SJCRH30 (cell line): ENCODE measurements at places on chromosomes 7 and 10. TPM values are rescaled to one million over a fixed set of nuclear protein-coding genes. Genes with fewer than 3 reads are reported as not detected.

The ELFN1 gene
- 1.3 and 1.7 TPM in 2 replicates for total RNA-seq

The BLNK gene
- not detected in 2 replicates for total RNA-seq

The POP7 gene
- 63.9 and 67.9 TPM in 2 replicates for total RNA-seq

The HABP2 gene
- total RNA-seq = not detected in 2 replicates

The CTTNBP2 gene
- 0.38 and 0.43 TPM in 2 replicates for total RNA-seq

The EPO gene
- total RNA-seq = not detected in 2 replicates

DNA sequence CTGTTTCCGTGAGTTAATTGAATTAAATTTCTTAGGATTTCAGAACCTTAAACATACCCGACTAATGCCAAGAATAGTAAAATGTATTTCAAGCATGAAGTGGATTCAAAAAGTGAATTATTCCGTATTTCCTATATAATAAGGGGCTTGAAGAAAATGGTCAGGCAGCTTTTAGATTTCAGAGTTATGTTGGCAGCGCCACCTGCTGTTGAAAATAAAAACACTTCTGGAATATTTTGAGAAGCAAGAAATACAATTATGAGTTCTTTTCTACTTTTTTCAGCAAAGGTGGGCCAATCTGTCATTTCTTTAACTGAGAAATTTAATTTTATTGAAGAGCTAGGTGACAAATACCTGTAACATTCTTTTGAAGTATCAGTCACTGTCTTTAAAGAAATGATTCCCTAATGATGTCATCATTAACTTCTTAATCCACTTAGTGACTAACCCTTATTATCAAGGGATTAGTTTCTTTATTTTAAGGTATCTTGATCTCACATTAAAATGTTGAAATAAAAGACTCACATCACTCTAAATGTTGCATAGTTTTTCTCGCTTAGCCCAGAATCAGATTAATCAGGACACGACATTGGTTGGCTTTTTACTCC is 36.6 kb upstream of the AGR3 start:
- no peak for DNase-seq

- no peak for DNase-seq
These were observed 239.6 kb downstream of the MAD1L1 start for GRCh38 chr7:1993031-1993695.

GRCh38 chr7:47573758-47574481 is 8.0 kb downstream of the TNS3 start:
- no peak for DNase-seq

DNA sequence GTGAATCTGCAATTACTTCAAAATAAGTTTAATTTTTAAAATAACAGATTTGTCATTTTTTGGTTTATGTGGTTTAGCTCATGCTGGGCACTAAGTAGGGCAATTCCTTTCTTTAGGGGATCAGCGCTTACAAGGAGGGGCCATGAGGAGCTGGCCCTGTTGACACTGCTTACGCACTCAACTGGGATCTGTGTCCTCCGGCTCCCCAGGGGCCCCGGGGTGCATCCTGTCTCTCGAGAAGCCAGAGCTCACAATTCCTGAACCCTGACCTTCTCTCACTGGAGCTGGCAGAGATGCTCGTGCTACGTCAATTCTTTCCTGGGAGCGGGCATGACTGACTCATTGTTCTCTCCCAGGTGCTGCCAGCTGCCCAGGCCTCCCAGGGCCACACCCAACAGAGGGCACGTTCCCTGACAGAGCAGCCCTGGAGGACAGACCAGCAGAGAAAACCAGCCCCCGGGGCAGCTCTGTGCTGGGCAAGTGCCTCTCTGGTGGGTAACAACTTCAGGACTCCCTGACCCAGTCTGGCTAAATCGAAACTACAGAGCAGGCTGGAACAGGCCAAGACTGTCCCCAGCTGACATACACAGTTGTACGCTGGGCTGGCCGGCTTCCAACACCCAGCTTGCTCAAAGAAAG is 36.8 kb downstream of the CTBP2 start:
- no peak for DNase-seq

DNA sequence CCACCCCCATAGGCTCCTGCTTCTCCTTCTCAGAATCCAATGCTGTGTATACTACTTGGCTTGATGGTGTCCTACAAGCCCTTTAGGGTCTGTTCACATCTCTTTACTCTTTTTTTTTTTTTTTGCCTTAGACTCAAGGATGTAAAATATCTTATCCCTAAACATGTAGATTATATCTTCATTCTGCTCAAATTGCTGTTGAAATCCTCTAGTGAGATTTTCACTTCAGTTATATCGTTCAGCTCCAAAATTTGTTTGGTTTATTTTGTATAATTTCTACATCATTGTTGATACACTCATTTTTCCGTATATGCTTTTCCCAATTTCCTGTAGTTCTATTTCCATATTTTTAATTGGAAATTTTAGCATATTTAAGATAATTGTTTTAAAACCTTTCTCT is 1.8 kb upstream of the AKR1C3 start:
- no peak for DNase-seq

- DNase-seq = no peak
These were observed 425.3 kb downstream of the INHBA start for GRCh38 chr7:41277561-41277960.

- peak; percentile 46 for DNase-seq
These were observed 271.2 kb downstream of the MAGI2 start for GRCh38 chr7:79182283-79182682.

DNA sequence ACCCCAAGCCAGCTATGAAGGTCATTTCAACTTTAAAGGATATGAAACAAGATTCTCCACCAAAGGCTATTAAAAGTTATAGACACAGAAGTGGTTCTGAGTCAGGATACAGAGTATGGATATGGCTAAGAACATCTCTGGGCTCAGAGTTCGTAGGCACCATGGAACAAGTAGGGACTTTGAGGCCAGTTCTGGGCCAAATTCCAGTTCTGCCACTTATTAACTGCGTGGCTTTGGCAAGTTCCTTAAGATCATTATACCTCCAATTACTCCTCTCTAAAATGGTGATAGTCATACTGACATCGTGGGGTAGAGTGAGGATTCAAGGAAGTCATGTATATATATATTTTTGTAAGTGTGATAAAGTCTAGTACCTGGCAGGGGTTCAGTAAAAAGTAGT is 105.8 kb upstream of the NFE2L3 start:
- DNase-seq = no peak

DNA sequence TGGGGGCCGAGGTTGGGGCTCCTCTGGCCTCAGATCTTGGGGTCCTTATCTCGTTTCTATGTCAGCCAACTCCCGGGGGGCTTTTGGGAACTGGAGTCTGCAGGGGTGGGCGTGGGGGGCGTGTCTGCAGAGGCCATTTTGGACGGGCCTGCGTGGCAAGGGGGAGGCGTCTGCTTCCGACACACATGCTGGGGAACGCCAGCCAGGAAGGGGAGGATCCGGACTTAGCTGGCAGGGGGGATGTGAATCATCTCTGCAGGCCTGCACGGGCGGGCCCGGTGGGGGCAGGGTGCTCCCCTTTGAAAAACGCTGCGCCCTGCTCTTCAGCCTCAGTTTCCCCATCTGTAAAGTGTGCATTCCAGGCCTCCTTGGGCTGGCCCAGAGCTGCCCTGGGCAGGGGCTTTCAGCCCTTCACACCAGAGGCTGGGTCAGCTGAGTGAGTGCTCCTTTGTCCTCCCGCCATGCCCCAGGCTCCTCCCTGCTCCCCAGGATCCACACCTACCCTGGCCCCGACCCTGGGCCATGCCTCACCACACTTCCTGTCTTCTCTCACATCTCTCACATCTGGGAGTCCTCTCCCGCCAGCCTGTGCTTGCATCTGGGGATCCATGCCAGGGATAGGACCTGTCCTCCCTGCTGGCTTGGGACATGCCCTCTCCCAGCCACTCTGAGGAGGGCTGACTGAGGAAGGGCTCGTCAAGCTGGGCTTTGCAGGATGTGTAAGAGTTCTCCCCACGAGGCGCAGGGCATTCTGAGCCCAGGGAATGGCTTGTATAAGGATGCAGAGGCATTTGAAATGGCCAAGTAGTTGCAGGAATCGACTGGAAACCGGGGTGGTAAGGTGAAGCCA is 172.6 kb upstream of the TNRC18 start:
- peak; percentile 88 for DNase-seq

GRCh38 chr10:75597773-75598440 is 166.5 kb downstream of the LRMDA start:
- no peak for DNase-seq

DNA sequence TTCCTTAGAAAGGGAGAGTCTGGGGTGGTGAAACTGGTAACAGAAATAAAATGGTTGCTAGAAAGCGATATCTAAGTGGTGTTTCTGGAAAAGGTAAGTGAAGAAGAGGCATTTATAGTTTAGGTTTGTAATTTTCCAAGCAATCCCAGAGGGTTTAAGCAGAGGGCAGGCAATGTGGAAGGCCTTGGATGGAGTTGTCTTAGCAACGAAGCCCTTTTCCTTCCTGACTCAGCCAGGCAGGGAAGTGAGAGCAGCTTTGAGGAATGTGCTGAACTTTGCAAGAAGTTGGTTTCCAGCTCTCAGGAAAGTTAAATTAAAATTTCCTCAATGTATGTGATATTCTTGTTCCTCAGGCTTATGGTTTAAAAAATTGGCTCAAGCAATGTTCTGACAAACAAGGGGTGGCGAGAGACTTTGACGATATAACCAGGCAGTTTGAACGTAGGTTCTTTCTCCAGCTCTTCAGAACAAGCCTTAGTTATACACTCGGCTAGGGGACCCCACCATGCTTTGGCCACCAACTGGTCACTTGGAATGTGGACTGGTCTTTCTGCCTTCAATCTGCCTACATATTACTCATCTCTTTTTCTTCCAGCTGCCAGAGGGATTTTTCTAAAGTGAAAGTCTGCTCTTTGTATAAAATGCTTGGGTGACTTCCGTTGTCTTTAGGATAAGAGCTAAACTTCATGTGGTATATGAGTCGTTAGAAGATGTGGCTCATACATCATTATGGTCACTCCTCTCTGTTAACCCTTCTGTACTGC is 66.9 kb upstream of the SLC25A13 start:
- no peak for DNase-seq

DNA sequence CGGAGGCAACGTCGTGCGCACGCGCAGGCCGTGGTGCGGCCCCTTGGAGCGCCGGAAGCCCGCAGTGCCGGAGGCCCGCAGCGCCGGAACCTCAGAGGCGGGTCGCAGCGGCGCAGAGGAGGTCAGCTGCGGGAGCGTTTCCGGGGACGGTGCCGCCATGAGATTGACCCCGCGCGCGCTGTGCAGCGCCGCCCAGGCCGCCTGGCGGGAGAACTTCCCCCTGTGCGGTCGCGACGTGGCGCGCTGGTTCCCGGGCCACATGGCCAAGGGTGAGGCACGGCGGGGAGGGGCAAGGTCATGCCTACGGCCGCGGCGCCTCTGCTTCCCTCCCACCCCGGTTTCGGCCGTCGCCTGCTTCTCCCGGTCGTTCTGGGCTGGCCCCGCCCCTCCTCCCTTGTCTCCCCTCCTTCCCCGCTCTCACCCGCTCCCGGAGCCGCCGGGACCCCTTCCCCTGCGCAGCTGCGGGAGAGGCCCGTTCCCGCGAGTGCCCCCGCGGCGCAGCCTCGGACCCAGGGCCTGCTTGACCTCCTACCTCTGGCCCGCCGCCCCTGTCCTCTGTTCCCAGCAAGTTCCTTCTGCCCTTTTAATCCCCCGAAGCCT is at the start of gene MTG1:
TSS of gene MTG1 (plus strand) at position 94 of the 600 bp plus-strand sequence. CDS start at position 158, 64 bp downstream.
- DNase-seq = peak; percentile 86

GRCh38 chr10:106506526-106507283 is 657.8 kb downstream of the SORCS1 start:
- no peak for DNase-seq

- DNase-seq = no peak
These were observed 166.3 kb downstream of the NEURL1 start for GRCh38 chr10:103659674-103660363.

GRCh38 chr10:93815304-93816096 is 57.8 kb downstream of the LGI1 start:
- peak; percentile 63 for DNase-seq

DNA sequence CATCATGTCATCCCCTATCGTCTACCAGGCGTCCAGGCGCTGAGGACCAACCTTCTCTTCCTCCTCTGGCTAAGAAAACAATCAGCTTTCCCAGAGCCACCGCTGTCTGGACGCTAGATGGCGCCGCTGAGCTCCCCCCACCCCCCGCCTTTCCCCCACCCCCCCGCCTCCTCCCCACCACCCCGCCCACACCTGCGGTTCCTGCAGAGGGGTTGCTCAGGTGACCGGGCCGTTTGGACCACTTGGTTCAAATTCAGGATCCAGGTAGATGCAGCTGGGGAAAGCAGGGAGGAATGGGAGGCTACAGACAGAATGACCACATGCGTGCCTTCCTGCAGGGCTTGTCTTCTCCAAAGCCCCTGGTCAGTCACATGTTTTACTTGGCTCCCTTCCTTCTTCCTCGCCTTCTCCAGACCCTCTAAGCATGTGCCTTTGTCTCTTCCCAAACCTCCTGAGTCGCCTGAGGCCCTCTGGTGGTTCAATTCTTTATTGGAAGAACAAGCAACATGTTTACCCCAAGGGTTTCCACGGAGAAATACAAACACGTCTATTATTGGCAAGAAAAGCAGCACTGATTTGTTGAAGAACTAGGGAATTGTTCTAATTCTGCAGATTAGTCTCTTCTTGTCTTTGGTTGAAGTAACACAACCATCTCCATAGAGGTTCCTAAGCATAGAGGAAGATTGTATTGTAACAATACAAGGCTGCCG is 24.7 kb downstream of the AOC1 start:
- DNase-seq = peak; percentile 65

GRCh38 chr10:124035928-124036558 is 57.4 kb downstream of the CHST15 start:
- no peak for DNase-seq

DNA sequence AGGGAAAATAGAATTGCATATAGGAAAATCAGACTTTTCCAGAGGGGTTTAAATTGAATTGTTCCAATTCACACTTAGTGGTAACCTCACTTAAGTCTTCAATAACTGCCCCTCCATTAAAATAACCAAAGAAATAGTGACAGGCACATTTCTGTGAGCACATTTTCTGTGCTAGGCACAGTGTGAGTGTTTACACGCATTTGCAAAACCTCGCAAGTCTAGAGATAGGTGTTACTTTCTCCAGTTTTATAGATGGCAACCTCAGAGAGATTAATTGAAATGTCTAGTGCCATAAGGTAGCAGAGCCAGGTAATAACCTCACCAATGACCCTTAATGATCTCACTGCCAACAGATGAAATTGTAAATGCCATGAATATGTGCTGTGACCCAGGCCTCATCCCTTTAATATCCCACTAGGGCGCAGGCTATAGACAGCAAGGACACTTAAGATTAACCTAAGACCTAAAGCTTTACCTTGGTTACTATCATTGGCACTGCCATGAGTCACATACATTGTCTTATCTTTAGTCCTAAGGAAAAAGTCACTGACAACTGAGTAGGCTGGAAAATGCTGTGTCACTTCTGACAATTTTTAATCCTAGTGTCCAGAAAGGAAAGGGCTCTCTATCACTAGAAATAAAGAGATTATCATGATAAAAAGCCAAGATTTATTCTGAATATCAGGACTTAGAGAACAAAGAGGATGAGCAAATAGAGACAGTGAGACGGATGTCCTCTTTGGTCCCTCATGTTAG is 187.8 kb downstream of the PPP1R17 start:
- DNase-seq = no peak
